Adipocyte (in vitro differentiated cells): ENCODE measurements at places on chromosomes 6 and 20.

- no peak for DNase-seq
Measured at GRCh38 chr20:57675773-57676172, 34.0 kb downstream of the PMEPA1 start.

GRCh38 chr6:98695091-98695801 is 139.1 kb upstream of the POU3F2 start:
- no peak for DNase-seq

DNA sequence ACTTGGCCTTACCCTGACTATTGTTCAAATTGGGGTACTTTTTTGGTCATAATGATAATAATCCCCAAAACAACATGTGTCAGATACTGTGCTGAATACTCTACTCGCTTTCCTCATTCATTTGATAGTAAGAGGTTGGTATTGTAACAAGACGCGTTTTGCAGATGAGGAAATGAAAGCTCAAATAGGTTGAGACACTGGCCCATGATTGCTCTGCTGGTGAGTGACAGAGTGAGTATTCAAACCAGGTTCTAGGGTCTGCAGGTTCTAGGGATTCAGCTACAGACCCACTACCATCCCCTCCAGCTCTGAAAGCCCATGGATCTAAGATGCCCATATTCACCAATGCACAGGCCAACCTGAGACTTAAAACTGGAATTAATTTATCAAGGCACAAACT is 1.3 kb upstream of the ENPP4 start:
- DNase-seq, result no peak

DNA sequence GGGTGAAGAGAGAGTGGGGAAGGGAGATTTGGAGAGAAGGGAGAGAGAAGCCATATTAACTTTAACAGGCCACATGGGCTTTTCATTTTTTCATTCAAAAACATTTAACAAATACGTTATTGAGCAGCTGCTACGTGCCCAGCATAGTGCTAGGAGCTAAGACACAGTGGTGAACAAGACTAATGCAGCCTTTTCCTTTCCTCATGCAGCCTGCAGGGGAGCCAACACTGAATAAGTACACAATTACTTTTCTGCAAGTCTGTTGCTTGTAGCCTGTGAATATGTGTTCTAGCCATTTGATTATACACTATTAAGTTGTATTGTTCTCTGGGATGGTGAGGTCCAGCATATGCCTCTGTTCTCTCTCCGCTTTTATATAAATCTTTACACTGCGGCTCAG is 1.9 kb upstream of the BLOC1S5 start:
- no peak for DNase-seq

DNA sequence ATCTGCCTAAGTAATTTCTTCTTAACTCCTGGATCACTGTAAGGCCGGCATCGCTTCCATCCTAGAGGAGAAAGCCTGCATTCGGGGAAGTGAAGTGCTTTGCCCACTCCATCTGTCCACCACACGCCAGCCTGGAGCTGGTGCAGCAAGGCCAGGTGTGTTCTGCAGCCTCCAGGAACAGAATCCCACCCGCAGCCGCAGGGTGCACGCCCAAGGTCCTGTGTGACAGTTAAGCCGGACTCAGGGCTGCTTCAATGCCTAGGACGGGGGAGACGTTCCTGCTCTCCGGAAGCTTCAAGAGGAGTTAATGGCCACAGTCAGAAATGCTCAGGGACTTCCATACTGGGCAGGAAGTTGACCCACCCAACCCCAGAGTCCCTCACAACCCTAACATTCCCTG is 86.1 kb upstream of the QKI start:
- DNase-seq, result no peak
